ENCODE measurements at places on chromosomes 11 and 22.

GRCh38 chr11:61037441-61038093 lies 64.7 kb upstream of the CD5 start:
- DNase-seq: no peak

- no peak for DNase-seq
These were observed 24.8 kb downstream of the ENTHD1 start for GRCh38 chr22:39868741-39869140.

- DNase-seq: no peak
These were observed 164.7 kb upstream of the GUCY1A2 start for GRCh38 chr11:107182978-107183377.

DNA sequence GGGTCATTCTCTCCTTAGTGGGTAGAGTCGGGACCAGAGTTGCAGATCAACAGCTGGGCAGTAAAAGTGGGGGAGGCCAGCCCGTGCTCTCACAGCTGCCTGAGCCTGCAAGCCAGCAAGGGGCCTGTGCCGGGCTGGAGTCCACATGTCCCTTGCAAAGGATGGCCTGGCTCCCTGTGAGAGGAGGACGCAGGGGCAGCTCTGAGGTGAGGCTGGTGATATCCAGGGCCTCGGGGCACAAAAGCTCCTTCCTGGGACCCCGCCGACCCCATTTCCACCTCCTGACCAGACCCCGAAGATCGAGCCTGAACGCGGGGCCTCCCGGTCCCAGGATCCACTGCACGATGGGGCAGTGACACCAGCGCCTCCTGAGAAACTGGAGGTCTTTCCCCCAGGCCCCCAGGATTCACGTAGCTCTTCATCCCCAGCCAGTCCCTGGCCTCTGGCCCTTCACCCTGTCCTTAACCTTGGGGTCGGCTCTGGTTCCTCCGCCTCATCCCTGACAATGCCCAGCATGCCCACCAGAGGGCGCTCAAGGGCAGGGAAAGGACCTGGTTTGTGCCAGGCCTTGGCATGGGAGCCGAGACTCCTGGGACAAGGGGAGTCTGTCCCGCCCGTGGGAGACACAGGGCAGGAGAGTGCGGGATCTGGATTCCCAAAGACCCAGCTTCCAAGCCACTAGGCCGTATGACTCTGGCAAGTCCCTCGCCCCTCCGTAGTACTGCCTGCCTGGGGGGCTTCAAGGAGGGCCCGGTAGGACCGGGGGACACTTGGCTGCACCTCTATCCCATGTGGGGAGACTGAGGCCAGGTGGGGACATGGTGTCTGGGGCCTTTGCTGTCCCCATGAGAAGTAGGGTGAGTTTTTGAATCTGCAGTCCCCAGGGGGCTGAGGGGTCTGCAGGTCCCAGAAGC lies 17.8 kb upstream of the WNT7B start:
- peak; percentile 87 for DNase-seq

- DNase-seq: no peak
These were observed 91.3 kb downstream of the RNF169 start for GRCh38 chr11:74839971-74840370.

DNA sequence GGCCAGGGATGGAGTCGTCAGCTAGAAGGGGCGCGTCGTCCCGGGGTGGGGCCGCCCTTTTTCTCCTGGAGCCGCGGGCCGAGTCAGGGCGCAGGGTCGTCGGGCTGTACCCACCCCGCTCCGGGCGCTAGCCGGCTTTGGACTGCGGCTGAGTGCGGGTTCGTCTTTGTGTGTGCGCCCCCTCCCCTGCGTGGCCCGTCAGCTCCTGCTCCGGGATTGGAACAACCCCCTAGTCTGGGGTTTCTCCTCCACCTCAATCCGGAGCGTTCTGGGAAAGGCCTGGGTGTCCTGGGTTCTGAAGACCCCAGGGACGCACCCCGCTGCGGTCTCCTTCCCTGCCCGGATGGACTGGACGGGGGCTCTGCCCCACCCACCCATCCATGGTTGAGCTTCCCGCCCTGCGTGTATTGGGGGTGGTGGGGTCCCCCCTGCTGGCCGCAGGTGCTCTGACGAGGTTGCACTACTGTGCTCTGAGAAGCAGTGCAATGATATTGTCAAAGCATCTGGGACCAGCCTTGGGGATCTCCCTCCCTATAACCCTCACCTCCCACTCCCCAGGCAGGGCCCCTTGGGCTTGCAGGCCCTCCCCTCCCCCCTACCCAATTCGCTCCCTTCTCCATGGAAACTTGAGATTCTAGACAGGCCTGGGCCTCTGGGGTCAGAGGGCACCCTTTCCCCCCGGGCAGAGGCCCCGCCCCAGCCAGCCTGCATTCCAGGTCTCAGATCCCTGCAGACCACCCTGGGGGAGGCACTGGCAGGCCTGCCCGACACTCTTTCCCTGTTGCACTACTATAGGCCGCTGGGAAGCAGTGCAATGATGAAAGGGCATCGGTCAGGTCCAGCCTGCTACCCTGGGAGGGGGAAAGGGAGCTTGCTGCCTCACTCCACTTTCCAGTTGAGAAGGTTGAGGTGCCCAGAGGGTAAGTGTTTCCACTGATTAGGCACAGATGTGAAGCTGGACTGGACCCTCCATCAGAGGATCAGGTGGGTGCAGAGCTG lies 10.7 kb downstream of the SDF2L1 start:
- DNase-seq: peak; percentile 70

DNA sequence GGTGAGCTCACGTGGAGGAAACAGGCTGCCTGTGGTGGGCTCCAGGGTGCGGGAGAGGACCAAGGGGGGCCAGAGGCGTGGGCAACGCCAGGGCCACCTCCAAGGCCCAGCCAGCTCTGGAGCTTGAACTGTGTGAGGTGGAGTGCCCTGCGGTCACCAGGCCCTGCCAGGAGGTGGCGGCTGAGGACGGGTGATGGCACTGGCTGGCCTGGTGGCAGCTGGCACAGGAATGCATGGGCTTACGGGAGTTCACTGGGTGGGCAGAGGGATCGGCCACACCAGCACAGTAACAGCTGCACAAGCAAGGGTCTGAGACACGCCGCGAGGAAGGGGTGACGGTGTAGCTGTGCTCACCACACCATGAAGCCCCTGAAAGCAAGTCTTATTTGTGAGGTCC lies 15.8 kb downstream of the TOLLIP start:
- peak; percentile 43 for DNase-seq

GRCh38 chr11:125645871-125646270 lies 20.9 kb downstream of the CHEK1 start:
- no peak for DNase-seq

DNA sequence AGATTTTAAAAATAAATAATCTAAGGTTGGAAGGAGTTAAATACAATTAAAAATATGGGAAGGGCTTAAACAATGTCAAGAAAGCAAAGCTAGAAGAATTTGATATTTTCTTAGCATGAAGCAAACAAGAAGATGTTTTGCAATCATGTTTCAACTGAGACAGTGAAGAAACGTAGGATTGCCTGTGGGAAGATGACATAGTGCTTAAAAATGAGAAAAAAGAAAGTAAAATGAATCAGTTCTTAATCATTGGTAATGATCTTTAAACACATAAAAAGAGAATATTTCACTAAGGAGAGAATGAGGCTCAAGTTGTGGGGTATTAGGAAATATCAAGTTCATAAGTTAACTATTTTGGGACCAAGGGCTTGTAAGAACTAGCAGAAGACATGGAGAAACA lies 855.0 kb downstream of the METTL15 start:
- no peak for DNase-seq

DNA sequence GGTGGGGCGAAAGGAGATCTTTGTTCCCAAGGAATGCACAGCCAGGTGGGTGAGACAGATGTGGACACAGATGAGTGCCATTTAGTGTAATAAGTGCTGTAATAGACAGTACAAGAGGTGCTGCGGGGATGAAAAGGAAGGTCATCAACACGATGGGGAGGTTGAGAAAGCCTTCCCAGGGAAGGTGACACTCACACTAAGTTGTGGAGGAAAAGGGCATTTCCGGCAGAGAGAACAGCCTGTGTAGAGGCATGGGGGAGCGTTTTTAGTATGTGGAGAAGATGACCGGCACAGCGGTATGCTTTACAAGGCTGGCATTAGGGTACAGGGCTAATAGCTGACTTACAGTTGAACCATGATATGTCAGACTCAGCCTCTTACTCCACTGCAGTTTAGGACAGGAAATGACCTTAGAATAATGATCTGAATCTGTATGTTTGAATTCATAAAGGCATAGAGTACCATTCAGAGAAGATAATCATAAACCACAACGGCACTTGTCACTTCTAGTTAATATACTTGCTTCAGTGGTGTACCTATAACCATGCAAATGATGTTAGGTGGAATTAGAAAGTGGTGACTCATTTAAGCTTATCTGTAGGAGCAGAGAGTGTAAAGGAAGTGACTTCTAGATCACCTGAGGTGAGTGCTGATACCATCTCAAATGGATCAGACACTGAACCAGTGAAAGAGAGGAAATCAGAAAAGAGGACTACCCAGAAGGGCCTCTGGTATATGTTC lies 60.6 kb downstream of the FAM83F start:
- DNase-seq: no peak

- no peak for DNase-seq
These were observed 24.7 kb upstream of the PANX2 start for GRCh38 chr22:50145721-50146438.

GRCh38 chr11:29281271-29281777 lies 735.5 kb downstream of the KCNA4 start:
- no peak for DNase-seq

- peak; percentile 82 for DNase-seq
These were observed 43.2 kb downstream of the NEU3 start for GRCh38 chr11:75031771-75032549.

DNA sequence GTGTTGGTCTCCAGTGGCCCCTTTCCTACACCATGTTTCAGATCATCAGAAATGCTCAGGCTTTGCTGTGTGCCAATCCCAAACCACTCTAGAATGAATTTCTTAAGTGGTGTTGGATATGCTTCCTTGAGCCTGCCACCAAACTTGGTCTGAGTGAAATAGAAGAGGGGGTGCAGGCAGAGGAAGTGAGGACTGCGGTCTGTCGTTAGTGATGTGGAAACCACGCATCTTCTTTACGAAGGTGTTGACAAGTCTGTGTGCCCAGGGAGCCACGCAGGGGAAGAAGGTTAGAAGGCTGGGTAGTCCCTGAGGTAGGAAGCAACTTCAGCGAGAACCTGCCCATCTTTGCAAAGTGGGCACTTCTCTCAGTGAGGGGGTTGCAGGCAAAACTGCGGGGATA lies 187.4 kb upstream of the NAV2 start:
- DNase-seq: no peak

GRCh38 chr11:114183044-114183511 lies 113.1 kb upstream of the NNMT start:
- no peak for DNase-seq

GRCh38 chr11:31326470-31327148 lies 42.9 kb downstream of the DCDC1 start:
- DNase-seq: no peak

GRCh38 chr11:111814557-111815320 lies 48.5 kb upstream of the PPP2R1B start:
- DNase-seq: no peak

DNA sequence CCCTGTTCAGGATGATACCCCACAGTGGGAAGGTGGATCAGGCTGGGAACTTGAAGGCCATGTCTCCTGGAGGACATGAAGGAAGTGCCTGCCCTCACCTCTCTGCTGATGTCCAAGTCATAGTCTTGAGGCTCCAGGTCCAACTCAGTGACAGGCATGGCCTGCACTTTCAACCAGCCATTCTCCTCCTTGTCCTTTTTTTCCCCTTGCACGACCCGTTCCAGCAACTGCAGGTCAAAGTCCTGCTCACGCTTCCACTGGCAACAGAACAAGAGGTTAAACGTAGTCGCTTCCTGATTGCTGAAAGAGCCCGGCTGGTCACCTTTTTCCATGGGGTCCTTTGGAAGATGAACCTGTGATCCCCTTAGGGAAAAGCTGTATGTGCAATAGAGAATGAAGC lies 47.7 kb downstream of the C11orf58 start:
- no peak for DNase-seq

DNA sequence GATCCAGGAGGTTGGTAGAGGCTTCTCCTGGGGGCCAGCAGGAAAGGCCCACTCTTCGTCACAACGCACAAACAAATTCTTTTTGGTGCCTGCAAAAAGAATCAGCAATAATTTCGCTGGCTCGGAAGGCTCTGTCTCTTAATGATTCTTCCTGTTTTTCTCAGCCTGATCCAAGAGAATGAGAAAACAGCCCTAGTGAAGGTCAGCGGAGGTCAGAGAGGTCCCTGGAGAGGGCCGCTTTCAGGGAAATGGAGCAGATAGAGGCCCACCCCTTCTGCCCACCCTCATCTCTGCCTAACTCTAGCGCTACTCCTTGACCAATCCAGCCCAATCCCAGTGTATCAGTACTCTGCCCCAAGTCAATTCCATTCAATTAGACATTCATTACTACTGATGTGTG lies 19.2 kb downstream of the LRRC55 start:
- DNase-seq: no peak

DNA sequence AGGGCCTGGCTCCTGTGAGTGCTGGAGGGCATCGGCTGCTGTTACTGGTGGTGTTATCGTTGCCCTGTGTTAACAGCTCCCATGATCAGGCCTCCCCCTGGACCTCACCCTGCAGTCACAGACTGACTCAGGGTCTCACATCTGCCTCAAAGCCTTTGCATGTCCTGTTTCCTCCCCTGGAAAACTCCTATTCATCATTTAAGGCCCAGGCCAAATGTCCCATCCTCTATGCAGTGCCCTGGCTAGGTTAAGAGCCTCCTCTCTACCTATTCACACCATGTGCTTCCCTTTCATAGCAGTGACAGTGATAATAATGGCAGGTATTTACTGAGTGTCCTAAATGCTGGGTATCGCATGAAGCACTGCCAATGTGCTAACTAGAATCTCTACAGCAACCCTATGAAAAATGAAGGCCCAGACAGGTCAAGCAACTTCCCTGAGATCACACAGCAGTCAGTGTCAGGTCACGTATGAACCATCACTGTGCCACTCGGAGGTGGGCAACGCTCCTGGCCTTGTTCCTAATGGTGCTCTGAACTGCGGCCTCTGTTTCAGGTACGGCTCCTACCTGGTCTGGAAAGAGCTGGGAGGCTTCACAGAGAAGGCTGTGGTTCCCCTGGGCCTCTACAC lies 9.3 kb downstream of the TSPO start:
- no peak for DNase-seq

DNA sequence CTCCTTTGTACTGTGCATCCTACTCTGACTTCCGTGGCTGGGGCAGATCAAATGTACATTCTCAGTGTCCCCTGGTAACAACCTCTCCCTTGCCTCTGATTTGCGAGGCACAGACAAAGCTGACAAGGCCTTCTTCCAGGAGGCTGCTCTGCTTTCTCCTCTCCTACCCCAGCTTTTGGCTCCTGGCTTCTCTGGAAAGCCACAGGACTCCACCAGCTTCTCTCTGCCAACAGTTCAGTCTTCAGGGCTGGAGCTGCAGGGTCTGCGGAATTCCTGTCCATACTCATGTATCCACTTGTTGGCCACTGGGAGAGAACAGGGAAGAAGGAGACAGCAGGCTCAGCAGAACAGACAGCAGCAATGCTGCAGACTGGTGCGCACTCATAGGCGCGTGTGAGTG lies 44.4 kb downstream of the P4HA3 start:
- DNase-seq: no peak

- no peak for DNase-seq
These were observed 1.1 kb downstream of the SCN2B start for GRCh38 chr11:118175031-118175992.

- DNase-seq: no peak
These were observed 14.9 kb upstream of the TSKU start for GRCh38 chr11:76768088-76768908.

Measured in iPS-NIHi11 (cell line).